ENCODE measurements at places on chromosomes 12 and 14.

DNA sequence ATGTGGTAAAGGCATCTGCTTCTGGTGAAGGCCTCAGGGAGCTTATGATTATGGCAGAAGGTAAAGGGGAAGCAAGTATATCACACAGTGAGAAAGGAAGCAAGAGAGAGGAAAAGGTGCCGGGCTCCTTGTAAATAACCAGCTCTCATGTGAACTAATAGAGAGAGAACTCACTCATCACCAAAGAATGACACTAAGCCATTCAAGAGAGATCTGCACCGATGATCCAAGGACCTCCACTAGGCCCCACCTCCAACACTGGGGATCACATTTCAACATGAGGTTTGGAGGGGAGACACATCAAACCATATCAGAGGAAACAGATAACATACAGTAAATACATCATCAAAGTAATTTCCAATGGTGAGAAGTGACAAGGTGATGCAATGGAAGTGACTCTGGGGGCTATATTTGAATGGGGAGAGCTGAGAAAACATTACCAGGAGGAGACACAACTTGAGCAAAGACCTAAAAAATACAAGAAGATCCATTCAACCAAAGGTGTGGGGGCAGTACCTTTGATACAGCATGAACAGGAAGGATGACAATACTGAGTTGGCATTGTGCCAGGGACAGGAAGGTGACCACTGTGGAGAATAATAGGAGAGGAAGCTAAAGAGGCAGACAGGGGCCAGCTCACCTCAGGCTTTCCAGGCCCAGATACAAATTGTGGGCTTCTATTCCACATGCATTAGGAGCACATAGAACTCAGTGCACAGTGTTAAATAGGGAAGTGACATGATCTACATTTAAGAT is 134.4 kb upstream of the GRIP1 start:
- DNase-seq, result no peak

DNA sequence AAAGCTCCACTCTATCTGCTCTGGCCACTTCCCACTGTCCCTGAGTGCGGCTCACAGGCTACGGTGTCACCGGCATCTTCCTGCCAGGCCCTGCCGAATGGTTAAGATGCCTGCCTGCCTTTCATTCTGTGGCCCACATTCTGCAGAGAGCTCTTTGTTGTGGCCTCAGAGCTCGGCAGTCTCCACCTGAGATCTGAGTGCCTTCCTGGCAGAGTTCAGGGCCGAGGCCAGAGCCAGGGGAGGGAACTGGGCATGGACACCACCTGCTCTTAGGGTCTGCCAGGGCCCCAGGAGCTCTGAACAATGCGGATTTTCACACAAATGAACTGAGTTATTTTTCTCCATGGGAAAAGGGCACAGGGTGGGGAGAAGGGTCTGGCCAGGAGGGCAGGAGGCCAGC is 127.2 kb downstream of the RBM19 start:
- no peak for DNase-seq

DNA sequence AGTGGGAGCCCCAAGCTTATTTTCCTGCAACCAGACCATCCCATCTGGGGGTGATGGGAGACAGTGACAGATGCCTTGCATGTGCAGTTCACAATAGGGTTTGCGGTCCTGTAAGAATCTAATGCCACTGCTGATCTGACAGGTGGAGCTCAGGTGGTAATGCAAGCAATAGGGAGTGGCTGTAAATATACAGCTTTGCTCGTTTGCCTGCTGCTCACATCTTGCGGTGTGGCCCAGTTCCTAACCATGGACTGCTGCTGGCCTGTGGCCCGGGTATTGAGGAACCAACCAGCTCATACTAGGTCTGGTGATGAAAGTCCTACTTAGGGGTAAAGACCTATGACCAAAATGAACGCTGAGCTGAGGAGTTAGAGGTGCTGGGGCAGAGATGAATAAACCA is 36.1 kb upstream of the CCDC88C start:
- no peak for DNase-seq

- DNase-seq, result no peak
These were observed 17.4 kb downstream of the CNOT2 start for GRCh38 chr12:70260646-70261045.

DNA sequence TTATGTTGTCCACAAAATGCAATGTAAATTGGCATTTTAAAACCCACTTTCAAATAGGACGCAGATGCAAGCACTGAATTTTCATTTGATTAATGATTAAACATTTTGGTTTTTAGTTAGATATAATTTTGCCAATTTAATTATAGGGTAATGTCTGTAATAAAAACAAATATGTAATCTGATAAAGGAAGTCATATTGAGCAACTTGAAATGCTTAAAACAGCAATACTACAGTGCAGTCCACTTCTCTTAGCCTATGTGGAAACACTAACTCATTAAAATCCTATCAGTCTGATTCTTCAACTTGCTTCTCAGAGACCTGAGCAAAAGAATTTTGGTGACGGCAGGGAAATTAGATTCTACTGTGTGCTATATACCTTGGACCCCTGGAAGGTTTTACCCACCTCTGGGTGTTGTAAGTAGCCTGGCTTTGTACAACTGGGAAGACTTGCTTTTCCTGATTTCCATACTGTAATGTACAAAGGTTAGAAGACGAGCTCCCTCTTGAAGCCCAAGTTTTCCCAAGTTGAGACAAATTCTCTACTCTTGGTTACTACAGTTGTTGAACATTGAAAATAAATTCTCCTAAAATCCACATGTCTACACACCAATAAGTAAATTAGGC is 4.1 kb downstream of the TRHDE start:
- DNase-seq, result no peak

DNA sequence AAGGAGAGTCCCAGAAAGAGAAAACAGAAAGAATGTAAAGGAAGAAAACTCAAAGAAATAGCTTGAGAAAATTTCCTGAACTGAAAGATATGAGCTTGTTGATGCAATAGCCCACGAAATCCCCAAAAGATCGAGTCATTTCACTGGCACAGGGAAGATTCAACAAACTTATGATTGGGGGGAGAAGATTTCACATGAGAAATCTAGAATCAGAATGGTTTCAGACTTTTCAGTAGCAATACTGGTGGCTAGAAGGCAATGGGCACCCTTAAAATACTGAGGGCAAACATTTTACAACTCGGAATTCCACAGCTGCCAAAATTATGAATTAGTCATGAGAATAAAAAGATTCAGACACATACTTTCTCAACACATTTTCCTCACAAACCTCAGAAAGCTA is 8.9 kb upstream of the KRT7 start:
- DNase-seq, result no peak

DNA sequence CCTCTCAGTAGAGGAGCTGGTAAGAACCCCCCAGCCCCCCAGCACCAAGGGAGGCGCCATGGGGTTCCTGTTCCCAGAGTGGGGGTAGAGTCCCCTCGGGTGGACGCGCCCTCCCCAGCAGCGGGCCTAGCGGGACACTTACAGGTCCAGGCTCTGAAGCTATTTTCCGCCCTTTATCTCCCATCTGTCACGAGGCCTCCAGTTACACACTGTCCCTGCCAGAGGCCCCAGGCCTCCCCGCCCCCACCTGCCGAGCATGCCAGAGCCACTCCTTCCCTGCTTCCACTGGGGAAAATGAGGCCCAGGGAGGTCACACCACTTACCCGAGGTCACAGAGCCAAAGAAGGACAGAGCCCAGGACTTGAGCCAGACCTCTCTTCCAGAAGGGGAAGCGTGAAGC is 3.1 kb downstream of the C14orf180 start:
- DNase-seq, result peak; percentile 60

DNA sequence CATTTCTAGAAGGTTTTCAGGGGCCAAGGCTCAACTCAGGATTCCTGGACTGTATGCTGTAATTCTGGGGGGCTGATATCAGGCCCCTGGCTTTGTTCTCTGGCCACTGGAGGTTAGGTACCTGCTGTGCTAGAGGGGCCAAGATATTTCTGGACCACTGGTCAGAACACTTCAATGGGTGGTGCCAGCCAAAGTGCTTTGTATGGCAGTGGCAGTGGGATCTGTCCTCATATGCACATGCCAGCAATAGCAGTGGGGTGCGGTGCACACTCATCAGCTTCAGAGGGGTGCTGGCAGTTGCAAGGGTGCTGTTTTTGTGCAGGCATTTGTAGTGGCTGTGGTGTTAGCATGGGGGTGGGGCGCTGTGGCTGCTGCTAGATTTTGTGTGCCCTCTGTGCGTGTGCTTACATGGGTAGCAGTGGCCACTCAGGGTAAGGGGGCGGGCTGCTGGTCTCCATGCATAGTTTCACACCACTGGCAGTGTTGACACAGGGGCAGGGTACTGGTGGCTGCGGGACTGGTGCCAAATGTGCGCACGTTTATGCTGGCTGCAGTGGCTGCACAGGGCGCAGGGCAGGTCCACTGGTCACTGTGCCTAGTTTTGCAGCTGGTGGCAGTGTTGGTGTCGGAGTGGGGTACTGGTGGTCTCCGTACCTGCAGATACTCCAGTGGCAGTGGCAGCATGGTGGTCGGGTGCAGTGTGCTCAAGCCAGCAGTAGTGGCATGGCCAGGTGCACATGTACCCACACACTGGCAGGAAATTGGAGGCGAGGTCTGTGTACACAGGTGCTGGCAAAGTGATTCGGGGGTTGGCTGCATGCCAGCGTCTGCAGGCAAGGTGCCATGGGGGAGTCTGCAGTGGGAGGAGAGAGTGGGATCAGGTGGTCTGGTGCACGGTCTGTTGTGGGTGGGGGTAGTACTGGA is 12.6 kb downstream of the NOPCHAP1 start:
- DNase-seq, result peak; percentile 21

DNA sequence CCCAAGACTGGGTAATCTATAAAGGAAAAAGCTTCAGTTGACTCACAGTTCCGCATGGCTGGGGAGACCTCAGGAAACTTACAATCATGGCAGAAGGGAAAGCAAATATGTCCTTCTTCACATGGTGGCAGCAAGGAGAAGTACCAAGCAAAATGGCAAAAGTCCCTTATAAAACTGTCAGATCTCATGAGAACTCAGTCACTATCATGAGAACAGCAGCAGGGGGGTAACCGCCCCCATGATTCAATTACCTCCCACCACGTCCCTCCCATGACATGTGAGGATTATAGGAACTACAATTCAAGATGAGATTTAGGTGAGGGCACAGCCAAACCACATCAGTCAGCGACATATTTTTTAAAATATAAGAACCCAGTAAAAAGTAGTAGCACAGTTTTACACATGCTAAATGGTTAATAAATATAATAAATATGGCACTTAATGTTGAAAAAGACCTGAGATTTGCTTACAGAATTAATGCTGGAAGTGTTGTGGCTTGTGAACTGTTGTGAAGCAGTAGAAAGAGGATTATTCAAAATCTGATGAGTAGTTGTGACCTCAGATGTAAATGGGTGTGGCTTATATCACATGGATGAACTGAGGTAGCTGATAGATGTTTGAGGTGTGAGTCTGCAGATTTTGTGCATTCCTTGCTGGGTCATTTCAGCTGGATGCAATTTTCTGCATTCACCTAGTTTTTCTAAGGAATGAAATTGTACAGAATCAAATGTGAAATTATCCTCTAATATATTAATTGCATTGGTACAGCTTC is 46.9 kb upstream of the CHPT1 start:
- DNase-seq, result no peak

DNA sequence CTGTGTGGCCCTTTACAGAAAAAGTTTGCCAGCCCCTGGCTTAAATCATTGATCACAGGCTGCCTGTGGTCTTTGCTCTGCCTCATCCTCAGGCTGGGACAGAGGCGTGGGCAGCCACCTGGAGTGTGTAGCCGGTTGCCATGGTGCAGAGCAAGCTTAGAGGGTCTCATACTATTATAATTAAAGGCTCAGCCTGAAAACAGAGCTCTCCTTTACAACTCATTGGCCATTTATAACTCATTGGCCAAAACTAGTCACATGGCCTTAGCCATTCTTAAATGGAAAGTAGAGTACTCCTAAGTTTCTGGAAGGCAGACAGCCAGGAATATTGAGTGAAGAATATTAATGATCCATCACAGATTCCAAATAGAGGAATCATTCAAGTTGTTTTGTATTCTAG is 3.0 kb downstream of the HSP90B1 start:
- no peak for DNase-seq

DNA sequence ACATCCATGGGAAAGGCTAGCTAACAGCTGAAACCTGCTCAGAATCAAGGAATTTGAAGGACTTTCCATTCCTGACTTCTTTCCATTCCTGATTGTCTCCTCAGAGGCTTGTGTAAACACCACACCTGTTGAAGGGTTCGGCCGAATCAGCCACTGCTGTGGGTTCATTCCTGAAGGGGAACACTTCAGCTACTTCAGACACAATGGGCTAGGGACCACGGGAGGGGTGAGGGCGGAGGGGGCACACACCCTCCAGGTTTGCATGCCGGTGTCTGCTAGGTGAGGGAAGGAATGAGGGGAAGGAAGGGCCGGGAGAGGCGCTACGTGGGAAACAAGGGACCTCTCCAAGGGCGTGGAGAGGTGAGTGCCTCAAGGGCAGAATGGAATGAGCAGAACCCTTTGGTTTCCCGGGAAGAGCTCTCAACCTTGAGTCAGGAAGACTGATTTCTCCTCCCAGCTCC is 1.3 kb downstream of the GPRC5A start:
- DNase-seq, result no peak

DNA sequence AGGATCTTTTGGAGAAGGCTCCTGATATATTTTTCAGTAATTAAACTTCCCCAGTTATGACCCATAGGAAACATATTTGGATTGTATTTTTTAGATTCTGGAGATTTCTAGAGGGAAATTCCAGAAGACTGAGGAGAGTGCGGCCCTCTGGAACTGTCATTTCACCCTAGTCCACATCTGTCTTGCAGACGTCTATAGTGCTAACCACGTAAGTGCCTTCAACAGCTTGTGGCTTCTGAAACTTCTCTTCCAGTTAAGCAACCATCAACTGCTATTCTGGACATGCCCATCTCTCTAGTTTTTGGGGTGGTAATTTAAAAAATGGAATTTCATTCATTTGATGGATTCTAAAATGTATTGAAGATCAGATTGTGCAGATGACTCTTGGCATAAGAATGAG is 1098.8 kb downstream of the TMEM121 start:
- no peak for DNase-seq

DNA sequence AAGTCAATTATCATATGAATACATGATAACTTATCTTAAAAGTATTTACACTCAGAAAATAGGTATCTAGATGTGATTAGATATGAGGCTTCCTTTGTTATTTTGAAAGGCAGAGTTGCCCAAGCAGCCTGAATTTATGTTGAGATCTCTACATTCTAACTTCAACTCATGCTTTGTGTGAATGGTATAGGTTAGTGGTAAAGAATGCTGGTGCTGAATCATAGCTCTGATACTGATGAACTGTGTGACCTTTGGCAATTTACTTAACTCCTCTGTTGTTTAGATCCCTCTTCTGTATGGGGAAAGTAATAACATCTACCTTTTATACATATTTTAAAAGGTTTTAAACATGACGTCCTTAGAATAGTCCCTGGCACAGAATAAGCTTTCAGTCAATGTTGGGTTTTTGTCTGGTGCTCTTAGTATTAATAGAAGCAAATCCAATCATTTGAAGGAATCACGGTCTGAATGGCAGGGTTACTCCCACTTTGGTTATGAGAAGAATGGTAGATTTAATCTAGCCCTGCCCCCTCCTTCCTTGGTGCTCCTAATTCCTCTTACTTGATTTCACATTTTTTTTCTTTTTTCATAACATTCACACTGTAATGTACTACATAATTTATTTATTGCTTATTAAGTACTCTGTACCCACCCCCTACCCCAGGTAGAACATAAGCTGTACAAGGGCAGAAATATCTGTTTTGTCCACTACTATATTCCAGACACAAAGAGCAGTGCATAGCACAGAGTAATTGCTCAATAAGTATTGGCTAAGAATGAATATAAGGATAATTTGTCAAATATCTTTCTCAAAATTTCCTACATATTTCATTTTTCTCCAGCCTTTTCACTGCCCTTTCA is 203.3 kb upstream of the KRR1 start:
- DNase-seq, result no peak

Measured in BE2C (cell line).